ENCODE measurements at places on chromosomes 3 and 15.

DNA sequence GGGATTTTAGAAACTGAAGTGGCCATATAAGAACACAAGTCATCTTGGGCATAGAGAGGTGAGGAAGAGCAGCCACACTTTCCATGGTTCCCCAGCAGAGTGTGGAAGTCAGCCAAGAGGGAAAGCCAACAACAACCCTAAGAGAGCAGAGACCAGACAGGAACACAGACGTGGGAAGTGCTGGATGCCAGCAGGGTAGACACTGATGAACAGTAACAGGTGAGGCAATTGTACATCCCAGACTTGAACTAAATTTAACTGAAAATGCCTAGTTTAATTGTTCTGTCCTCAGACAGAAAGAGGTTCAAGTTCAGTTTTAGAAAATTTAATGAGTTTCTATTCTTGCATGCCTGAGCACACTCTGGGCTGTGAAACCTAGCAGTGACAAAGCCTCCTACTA is 212.1 kb downstream of the ATP8B4 start:
- DNase-seq: no peak

- no peak for DNase-seq
Observed at GRCh38 chr3:8756671-8757070, 12.7 kb downstream of the OXTR start.

GRCh38 chr15:45496658-45497057 is 25.9 kb downstream of the SLC30A4 start:
- DNase-seq: no peak

DNA sequence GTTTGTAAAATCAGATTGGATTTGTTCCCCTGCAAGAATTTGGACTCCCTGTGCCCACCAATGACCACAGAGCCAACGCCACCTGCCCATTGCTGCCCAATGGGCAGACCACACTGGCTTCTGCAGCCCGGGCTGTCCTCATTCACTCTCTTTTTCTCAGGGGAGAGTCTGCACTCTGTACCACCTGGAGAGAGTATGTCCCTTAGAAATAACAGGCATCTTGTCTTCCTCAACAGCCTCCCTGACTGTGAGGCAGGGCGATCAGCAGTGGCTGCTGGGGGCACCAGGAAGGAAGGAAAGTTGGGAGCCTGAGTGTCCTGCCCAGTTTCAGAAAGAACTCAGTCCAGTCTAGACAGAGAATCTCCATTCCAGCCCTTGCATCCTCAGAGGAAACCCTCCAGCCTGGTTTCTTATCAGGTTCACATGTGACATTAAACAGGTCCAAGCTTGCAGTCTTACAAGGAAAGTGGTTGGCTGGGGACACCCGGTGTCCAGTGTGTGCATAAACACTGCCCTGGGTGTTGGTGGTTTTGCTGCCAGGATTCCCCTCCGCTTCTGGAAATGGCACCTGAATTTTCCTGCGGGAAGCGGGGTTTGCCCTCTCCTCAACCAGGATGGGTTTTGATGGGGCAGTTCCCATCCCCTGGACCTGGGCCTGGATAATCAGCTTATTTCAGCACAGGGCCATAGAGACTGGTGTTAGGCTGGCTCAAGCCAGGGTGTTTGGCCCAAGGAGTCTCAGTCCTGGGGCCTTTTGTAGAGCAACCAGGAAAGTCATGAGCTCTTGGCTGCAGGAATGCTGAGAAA is 37.2 kb downstream of the SSUH2 start:
- no peak for DNase-seq

- peak; percentile 97 for DNase-seq
Observed at GRCh38 chr3:43709022-43709421, 18.3 kb downstream of the ABHD5 start.

DNA sequence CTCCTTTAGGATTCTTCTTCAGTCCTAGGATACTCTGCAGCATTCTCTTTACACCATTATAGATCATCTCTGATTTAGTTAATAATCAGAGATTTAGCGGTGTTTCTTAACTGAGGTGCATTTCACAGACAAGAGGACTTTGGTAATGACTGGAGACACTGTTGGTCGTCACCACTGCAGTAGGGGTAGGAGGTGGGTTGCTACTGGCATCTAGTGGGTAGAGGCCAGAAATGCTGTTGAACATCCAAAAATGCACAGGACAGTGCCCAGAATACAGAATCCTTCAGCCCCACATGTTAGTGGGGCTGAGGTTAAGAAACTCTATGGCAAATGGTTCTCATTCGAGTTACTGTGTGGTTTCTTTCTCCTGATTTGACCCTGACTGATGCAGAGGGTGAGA is 80.4 kb upstream of the LMCD1 start:
- DNase-seq: no peak

DNA sequence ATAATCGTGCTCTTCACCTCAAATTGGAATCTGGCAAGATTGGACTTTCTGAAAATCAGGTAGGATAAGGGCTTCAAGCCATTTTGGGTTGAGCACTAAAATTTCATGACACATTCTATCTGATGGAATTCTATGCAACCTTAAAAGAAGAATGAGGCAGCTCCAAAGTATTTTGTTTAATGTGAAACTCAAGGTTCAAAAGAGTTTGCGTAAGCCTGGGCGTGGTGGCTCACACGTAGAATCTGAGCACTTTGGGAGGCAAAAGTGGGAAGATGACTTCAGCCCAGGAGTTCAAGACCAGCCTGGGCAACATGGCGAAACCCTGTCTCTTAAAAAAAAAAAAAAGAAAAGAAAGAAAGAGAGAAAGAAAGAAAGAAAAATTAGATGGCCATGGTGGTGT is 3.6 kb upstream of the PLA1A start:
- DNase-seq: no peak

DNA sequence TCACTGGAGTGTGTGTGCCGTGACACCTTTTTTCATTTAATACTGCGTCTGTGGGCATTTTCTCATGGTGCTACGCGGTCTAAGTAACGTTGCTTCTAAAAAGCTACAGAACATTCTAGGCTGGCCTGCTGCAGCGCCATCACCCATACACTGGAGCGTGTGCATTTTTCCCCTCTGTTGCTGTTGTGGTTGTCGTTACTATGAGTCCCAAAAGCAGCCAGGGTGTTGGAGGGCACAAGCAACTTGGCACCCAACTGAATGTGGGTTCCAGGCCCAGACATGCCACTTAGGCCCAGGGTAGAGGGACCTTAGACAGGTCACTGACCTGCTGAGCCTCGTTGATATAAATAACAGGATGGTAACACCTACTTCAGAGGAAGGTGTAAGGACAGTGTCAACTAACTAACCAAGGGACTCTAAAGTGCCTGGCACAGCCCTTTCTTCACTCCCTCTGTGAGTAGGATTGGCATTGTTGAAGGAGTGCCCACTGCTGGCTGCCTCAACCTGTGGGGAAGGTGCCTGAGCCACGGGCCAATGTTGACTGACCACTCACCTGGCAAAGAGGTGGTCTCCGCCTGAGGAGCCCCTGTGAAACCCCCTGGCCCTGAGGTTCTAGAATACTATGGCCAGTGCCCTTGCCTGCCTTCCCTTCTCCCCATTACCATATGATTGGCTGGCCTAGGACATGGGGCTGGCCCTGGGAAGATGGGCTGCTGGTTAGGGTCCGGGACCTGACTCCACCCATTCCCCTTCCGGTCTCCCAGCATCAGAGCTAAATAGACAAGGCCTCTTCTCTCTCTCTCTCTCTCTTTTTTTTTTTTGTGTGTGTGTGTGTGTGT is 3.5 kb downstream of the CSK start:
- no peak for DNase-seq

Data from HL-60 (cell line).